ENCODE measurements at places on chromosomes 1 and 21.

DNA sequence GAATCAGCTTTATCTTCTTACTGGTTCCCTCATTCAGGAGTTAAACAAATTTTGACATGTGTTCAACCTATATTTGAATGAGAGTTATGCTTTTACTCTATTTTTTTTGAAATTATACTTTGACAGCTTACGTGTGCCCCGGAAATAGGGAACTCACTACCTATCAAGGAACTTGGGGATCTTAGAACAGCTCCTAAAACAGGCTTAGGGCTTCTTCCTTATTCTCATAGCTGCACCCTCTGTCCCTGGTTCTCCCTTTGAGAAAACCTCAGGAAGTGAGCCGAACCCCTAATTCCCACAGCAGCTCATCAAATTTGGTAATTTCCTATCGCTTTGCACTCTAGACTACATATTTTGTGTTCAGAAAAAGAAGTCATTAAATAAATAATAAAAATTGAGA is 81.2 kb upstream of the RUNX3 start:
- DNase-seq: no peak

DNA sequence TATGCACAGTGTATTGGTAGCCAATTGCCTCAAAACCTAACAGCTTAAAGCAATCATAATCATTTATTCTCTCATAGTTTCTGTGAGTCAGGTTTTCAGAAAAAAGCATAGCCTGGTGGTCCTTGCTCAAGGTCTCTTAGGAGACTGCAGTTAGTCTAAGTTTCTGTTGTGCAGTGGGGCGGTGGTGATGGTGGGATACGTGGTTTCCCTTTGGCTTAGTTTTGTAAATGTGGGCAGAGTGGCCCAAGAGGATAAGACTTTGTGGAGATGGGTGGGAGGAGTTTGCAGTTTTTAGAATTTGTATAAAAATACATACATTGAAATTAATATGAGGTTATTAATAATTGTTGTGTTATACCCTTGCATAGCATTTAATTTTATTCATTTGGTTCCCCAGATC is 68.6 kb downstream of the NOS1AP start:
- no peak for DNase-seq

DNA sequence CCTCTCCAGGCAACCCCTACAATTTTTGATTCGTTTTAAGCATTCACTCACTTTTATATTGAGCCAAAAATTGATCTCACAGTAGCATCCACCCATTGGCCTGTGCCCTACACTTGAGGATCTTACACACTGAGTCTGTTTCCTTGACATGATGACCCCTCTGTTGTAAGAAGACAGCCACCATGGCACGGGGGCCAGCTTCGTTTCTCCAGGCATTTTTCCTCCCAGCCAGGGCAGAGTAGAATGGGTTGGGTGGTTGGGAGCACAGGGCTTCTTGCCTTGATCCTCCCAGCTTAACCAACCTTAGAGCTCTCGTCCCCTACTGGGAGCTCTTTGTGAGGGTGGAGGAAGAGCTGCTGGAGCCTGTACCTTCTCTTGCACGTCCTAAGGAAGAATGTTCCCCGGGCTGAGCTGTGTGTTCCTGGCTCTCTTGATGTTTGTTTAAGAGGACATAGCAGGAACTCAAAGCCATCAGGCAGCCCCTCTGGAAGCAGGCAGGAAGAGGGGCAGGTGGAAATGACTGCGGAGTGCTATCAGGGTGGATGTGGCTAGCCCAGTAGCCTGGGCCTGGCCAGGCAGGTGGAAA is 213.2 kb upstream of the TMEM51 start:
- DNase-seq: no peak

DNA sequence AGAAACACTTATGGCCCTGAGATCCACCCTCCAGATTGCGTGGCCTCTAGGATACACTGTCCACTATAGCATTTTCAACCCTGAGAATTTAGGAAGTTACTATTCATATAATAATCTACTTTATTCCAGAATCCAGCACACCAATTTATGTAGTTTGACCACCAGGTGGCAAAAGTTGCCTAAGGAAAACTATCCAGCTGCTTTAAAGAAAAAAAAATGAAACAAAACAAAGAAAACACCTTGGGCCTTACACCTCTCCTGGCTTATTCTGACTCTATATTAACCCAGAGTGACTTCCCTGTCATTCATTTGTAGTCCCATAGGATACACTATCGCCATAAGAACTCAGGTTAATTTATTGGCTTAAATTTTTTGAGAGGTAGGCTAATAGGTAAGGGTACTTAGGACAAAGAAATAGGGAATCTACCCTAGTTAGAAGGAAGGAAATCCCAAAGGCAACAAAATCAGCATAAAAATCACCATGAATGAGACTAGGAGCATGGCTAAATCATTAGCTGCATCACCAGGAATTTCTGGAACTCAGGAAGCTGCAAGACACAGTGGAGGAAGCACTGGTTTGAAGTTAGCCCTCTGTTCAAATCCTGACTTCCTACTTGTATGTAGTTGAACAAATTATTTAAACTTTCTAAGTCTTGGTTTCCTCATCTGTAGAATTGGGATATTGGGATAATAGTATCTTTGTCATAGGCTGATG is 107.5 kb downstream of the SPAG17 start:
- no peak for DNase-seq

DNA sequence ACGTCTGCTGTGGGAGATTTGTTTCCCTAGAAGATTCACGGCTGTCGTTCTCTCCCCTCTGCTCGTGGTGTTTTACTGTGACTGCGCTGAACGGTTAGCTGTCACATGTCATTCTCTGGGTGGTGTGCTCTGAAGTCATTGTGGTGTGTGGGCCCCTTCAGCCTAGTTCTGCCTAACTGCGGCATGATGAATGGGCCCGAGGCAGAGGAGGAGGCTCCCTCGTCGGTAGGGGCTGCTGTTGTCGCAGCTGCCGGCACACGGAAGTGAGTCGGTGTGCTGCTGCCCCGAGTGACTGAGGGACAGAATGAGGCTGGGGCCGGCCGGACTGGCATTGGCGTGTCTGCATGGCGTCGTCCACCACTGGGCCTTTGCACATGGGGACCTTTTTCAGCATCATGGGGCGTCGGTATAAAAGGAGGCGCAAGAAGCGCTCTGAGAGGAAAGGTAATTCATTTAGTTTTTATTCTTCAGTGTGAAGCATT is 77.9 kb downstream of the ADARB1 start:
- DNase-seq: peak; percentile 35

DNA sequence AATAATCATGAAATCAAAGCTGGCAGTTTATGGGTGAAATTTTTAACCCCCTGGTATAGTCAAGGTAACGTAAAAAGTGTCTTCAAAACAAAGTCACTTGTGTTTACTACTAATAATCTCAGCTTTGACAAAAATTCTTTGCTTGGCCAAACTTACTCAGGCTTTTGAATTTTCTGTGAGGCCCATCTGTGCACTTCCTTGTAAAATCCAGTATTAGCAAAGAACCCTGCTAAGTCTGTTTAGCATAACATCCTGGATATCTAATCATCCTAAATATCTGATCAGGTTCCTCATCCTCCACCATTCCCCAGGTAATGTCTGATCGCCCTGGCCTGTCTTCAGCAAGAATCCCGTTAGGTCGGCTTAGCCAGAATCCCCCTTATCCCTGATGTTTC is 3.0 kb downstream of the LYST start:
- DNase-seq: no peak

- no peak for DNase-seq
Observed at GRCh38 chr1:31677401-31677800, 26.4 kb downstream of the COL16A1 start.

DNA sequence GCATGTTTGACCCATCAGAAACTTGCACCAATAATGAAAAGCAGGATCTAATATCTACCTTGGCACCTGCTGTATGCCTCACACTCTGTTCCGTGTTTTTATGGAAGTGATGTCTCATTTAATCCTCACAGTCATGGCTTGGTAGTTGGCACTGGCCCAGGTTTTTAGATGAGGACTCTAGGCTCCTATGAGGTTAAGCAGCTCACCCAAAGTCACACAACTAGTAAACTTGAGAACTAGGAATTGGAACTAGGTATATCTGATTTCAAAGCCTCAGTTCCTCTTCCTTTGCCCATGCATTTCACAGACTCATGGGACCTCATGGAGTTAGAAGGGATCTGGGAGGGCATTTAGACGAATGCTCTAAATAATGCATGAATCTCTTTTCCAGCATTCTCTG is 21.3 kb upstream of the TARBP1 start:
- no peak for DNase-seq

- DNase-seq: peak; percentile 22
Observed at GRCh38 chr1:26280333-26281042, 602 bp downstream of the SH3BGRL3 start.

DNA sequence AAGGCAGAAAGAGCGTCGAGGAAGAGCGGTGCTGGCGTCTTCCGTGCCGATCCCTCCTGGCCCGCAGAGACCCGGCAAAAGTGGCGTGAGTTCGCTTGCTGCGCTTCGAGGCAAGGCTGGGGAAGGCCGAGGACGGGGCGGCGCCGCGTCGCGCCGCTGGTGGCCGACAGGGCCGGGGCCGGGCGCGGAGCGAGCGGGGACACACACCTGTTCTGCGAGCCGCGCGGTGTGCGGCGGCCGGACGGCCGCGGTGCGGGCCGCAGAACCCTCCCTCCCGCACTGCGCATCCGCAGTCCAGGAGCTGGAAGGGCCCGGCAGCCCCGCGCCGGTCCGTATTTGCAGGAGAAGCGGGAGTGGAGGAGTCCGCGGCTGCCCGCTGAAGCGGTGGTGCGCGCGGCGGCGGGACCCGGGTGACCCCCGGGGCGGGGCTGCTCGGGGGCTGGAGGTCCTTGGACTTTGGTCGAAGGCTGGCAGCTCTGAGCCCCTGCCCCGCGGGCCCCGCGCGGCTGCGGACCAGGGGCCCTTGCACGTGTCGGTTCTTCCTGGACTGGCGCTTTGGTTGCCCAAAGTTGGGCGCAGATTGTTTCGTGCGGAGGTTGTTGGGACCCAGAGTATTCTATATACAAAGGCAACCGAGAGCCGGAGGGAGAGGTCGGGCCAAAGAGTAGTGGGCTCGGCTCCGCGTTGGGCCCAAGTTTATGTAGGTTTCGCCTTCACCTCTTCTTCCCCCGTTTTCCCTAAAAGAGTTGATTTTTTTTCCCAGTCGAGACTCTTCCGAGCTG is 2.6 kb downstream of the RNF220 start:
- no peak for DNase-seq

Data from bone marrow (tissue), 2 donors.